Cerebellar nuclear complex (tissue), 1 donor: ENCODE measurements at places on chromosomes 6 and 20.

DNA sequence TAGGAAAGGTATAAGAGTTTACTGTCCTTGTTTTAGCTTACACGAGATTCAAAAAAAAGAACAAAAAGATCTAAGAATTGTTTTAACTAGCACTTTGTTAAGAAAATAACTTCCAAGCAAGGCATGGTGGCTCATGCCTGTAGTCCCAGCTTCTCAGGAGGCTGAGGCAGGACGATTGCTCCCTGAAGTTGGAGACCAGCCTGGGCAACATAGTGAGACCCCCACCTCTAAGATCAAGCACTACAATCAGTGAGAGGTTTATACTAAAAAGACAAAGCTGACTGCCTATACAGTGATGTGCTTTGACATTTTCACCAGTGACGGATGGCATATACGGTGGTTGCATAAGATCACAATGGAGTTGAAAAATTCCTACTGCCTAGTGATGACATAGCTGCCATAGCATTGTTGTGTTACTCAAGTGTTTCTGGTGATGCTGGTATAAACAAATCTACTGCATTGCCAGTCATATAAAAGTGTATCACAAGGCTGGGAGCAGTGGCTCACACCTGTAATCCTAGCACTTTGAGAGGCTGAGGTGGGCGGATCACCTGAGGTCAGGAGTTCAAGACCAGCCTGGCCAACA is 68.6 kb downstream of the B4GALT5 start:
- DNase-seq, result no peak

DNA sequence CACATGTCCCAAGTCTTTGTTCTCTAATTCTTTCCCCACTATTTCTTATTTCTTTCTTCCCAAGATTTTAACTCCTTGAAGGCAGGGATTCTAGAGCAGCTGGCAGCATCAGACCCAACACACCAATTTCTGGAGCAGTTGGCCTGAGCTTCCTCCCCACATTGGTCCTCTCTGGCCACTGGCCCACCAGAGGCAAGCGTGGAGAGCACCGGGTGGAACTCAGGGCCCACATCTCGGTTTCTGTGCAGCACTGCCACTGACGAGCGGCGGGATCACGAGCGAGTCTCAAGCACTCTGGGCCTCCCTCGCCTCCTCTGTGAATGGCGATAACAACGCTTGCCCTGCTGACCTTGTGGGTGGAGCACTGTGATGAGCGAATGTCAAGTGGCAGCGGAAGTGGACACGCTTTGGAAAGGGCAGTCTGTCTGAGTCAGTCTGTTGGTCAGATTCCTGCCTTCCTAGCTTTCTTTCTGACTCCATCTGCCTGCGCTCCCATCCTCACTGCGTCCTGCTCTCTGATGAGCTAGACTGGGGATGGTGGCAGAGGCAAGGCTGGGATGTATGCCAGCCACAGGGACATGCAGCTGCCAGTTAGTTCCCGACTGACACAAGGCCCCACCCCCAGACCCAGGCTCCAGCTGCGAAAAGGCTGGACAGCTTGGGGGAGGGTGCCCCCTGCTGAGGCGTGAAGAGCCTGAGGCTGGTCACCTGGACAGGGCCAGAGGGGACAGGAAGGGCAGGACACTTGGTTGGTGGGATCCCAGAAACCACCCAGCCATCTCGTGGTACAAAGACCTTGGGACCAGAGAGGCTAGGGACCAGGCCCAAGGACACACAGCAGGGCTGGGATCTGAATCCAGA is 4.5 kb upstream of the SPDEF start:
- DNase-seq, result no peak

DNA sequence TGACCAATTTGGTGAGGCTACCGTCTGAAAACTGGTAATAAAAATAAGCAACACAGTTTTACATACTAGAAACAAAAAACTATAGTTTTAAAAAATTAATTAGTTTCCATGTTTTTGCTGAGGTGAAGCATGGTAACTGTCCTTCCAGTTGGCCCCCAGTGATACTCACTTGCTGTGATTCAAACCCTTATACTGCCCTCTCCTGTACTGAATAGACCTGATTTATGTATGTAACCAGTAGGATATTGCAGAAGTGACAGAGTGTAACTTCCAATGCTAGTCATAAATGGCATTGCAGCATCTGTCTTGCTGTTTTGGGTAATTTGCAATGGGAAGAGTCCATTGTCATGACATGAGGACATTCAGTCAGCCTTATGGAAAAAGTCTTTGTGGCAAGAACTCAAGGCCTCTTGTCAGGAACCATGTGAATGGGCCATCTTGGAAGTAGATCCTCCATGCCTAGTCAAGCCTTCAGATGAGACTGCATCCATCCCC is 8.9 kb upstream of the CHD6 start:
- DNase-seq, result no peak

GRCh38 chr6:29814379-29815117 is 13.1 kb upstream of the HLA-G start:
- DNase-seq, result no peak

GRCh38 chr6:159117046-159117445 is 52.2 kb upstream of the FNDC1 start:
- no peak for DNase-seq

DNA sequence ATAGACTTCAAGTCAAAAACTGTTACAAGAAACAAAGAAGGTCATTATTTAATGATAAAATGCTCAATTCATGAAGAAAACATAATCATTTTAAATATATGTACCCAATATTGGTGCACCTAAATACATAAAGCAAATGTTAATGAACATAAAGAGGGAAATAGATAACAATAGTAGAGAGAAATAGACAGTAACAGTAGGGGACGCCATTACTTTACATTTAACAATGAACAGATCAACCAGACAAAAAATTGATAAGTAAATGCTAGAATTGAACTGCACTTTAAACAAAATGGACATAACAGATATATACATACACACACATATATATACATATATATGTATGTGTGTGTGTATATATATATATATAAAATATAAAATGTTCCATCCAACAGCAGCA is 37.4 kb downstream of the IL22RA2 start:
- DNase-seq, result no peak

- no peak for DNase-seq
Measured at GRCh38 chr6:168377856-168378832, 58.6 kb upstream of the DACT2 start.

DNA sequence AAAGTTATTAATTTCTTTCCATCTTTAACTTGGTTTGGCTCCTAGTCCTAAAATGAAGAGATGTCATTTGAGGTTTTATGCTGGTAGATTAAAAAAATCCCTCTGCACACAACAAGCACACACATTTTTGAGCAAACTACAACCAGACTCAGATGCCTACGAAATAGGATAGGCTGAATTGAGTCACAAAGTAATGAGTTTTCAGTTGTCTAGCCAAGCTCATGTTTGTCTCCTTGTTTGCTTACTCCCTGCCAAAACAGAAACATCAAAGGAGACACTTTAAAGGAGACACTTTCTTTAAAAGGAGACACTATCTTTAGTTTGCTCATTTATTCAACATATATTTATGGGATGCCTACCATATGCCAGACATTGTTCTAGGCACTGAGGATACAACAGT is 56.2 kb downstream of the TPBG start:
- no peak for DNase-seq

DNA sequence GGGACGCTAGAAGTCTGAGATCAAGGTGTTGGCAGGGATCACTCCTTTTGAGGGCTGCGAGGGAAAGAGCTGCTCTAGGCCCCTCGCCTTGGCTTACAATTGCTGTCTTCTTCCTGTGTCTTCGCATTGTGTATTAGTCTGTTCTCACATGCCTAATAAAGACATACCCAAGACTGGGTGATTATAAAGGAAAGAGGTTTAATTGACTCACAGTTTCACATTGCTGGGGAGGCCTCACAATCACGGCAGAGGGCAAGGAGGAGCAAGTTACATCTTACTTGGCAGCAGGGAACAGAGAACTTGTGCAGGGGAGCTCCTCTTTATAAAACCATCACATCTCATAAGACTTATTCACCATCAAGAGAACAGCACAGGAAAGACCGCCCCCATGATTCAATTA is 102.5 kb upstream of the ASF1A start:
- no peak for DNase-seq

DNA sequence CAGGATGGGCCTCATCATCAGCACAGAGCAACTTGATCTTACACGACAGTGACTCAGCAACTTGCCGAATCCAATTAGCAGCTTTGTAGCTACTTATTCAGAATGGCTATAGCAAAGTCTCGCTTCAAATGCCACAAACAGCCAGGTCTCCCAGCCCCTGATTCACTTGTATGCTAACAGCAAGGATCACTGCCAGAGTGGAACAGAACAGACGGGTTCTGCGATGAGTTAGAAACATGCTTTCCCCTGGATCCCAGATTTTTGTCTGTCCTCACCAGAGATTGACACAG is 254.4 kb downstream of the NRN1 start:
- no peak for DNase-seq

DNA sequence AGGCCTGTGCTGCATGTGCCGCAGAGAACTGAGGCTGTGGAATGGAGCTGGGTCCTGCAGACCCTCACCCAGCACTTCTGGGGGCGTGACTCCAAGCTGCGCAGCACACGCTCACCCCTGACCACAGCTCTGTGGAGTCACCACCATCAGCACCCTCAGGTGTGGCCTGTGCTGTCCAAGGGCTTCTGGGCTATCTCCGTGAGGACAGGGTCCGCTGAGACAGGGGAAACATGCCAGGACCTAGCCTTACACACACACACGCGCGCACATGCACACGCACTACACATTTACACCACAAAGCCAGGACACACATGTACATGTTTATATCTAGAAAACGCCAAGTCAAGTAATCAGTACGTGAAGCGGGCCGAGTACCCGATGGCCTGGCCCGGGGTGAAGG is 26.8 kb upstream of the TCFL5 start:
- no peak for DNase-seq

DNA sequence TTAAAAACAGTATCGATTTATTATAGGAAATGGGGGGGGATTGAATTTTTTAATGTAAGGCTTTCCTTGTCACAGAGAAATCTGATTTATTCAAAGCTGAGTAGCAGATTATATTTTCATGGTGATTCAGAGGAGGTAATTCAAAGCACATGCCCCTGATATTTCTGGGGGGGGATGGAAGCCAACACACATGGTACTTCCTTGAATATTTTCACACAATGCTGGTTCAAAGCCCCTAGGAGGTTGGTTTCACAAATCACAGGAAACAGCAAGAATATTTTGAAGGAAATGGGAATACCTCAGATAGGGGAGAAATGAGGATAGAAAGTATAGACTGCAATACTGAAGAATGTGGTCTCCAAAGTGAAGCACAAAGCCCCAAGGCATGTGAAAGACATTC is 98.8 kb downstream of the RTN4IP1 start:
- DNase-seq, result no peak
